Mesothelial cell of epicardium (in vitro differentiated cells): ENCODE measurements at places on chromosomes 13 and 19.

DNA sequence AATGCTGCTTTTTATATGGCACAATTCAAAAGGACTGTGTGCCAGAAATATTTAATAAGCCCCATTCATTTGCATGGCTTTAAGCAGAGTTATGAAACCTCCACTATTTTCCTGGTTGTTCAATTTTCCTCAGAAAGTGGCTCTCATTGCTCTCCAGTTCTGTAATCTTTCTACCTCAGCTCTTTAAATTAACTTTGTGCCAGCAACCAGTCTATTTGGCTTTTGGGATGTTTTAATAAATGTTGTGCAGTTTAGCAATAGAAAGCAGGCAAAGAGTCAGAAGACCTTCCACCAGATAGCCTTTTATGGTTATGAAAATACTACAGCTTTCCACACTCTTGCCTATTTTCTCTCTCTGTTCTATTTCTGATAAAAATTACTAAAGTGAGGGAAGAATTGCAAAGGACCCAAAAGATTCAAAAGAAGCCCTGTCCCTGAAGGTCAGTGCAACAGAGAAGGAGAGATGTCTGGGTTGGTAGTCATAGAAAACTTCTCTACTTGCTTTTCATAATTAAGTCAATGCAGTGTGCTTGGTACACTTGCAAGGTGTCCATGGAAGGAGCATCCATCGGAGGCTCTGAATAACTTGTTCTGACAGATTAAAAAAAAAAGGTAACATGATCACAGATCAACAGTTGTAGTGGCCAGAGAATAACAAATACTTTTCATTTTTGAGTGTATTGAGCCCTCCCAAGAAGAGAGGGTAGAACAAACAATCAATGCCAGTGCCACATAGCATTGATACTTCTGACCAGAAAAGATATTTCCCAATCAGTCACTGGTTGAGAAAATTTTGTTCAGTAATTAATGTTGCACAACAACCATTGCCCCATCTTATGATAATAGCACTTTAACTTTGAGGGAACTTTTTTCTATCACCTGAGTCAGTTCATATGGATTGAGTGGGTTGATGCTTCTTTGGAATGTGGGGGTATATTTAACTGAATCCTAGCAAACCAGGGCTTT is 48.4 kb upstream of the SPRY2 start:
- DNase-seq: no peak

GRCh38 chr19:30066781-30067759 is 125.0 kb downstream of the URI1 start:
- DNase-seq: no peak

DNA sequence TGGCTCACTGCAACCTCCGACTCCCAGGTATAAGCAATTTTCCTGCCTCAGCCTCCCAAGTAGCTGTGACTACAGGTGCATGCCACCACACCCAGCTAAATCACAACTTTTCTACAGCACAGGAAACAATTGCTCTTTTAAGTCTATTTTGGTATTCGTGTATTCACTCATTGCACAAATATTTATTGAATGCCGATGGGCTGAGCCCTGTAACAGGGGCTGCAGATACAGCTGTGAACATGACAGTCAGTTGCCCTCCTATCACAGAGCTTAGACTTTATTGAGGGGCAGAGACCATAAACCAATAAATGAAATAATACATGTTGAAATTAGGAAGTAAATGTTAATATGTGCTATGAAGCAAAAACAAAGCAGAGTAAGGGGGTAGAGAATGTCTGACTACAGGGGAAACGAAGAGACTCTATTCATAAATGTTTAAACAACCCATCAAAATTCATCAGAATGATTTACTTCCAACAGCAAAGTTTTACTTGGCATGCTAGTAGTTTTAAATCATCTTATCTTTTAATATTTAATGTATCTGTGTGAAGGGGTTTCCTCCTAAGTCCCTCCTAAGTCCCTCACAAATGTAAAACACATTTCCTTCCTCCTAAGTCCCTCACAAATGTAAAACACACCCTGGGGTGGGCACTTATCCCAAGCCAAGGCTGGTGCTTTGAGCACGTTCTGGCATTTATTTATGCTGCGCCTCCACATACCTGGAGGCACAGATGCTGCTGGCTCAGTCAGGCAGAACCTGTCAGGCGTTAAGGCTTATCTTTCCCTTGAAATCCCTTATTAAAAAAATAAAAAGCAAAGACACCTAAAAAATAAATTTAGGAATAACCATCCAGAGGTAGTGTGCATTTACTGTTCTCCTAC is 140.8 kb downstream of the MIPEP start:
- DNase-seq: no peak

DNA sequence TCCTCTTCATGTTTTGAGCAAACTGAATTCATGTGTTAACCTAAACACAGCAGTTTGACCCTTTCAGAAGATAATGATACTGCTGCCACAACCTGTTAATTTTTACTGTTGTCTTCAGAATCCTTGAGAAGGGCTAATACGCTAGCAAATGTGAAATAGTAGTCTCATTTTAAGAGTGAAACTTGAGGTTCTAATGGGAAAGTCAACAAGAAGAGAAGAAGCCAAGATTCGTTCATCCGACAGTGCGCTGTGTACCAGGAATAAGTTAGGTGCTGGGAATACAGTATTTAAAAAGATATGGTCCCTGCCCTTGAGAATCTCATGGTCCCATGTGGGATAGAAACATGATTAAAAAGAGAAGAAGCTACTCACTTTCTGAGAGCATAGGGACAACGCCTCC is 134.4 kb downstream of the KL start:
- no peak for DNase-seq

GRCh38 chr19:39828015-39828653 is 5.8 kb downstream of the DYRK1B start:
- no peak for DNase-seq
